ENCODE measurements at places on chromosomes 16 and 17.
A peak's percentile ranks its signal among the peaks of the same experiment; 100 is the strongest.

DNA sequence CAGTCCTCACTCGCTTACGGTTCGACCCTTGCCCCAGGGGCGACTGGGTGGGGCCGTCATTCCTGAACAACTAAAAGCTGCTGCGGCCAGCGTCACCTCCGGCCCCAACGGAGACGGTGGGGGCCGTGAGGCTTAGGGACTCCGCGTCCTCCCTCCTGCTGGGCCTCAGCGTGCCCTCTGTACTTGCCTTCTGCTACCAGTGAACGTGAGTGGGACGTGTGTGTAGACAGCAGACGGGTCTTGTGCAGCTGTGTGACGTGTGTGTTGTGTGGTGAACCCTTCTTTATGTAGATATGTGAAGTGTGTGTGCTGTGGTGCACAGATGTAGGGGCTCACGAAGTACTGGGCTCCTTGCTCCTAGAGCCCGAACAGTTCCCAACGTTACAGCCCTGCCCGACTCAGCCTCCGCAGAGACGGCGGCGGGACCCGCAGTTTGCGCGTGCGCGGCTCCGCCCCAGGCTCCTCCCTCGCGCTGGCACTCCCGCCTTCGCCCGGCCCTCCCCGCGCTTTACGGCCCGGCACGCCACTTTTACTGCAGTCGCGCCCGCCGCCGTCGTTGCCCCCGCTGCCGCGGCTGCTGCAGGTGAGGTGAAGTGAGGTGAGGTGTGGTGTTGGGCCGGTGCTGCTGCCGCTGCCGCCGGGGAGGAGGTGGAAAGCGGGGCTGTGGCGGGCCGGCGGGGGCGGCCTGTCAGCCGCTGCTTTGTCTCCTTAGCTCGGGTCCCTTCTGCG lies at the start of gene PHAF1:
Gene PHAF1 (plus strand): TSS at position 535 of the 729 bp plus-strand sequence. CDS start 235 bp downstream, outside the sequence.
- peak; percentile 64 for DNase-seq

- no peak for DNase-seq
Measured at GRCh38 chr16:55656691-55657092, 904 bp downstream of the SLC6A2 start.

- no peak for DNase-seq
Measured at GRCh38 chr17:6910987-6911603, 79.6 kb upstream of the TEKT1 start.

- no peak for DNase-seq
Measured at GRCh38 chr17:39701012-39701783, 1.3 kb downstream of the ERBB2 start.

DNA sequence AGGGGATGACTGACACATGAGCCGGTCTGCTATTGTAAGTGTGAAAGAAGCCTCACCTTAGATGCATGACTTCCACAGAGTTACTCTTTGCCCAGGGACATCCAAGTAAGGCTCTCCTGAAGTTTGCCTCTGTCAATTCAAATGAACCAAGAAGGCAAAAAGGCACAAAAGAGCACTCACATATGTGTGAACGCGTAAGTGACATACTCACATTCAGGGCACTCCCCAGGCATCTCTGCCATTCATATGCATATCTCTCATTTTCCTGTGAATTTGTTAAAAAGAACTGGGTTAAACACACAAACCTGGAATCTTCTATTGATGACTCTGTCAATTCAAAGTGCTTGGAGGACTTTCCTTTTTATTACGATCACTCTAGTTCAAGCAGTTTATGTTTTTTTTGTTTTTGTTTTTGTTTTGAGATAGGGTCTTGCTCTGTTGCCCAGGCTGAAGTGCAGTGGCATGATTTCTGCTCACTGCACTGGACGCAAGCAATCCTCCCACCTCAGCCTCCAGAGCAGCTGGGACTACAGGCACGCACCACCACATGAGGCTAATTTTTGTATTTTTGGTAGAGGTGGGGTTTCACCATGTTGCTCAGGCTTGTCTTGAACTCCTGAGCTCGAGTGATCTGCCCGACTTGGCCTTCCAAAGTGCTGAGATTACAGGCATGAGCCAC lies 49.4 kb downstream of the DUSP14 start:
- DNase-seq = no peak

DNA sequence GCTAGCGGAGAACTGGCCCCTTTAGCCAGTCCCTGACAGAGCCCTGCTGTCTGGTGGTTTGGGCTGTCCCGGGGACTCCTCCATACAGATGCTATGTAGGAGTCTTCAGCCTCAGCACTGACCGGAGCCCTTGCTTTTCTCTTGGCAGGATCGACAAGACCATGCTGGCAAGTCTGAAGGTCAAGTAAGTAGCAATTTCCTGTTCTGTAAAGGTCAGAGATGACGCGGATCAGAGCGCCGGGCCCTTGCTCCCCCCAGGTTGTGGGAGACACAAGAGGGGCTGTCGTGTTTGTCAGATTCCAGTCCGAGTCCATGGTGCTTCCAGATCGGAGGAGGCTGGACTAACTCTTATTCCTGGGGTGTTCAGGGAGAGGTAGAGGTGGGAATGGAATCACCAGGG lies 4.1 kb downstream of the RAP1GAP2 start:
- DNase-seq = no peak

- no peak for DNase-seq
Measured at GRCh38 chr16:476039-476438, 50.6 kb downstream of the RAB11FIP3 start.

DNA sequence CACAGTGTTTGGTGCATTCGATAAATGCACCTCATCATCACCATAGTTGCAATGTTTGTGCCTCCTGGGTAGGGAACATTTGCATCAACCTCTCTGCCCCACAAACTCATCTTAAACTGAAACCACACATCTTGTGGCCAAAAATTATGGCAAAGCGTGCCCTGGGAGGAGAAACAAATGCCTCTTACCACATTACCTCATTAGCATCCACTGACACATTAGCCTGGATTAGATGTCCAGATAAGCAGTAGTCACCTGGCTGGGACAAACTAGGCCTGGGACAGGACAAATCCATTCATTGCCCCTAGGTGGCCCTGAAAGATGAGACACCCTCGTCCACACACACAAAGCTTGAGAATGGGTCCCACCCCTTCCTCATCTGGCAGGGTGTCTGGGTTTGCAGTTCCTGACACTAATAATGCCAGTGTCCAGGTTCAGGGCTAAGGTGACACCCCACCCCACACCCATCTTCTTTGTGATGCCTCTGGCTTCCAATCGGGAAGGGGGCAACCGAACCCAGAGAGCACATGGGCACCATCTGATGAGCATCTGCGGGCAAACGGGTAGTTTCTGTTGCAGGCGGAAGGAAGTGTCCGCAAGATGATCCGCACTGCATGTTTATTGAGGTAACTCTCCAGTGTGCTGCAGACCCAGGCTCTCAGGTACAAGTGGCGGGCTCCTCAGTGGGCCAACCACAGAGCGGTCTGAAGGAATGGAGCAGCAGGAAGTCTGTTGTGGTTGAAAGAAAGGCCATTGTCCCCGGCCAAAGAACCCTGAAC lies 8.6 kb downstream of the XYLT1 start:
- DNase-seq = no peak

DNA sequence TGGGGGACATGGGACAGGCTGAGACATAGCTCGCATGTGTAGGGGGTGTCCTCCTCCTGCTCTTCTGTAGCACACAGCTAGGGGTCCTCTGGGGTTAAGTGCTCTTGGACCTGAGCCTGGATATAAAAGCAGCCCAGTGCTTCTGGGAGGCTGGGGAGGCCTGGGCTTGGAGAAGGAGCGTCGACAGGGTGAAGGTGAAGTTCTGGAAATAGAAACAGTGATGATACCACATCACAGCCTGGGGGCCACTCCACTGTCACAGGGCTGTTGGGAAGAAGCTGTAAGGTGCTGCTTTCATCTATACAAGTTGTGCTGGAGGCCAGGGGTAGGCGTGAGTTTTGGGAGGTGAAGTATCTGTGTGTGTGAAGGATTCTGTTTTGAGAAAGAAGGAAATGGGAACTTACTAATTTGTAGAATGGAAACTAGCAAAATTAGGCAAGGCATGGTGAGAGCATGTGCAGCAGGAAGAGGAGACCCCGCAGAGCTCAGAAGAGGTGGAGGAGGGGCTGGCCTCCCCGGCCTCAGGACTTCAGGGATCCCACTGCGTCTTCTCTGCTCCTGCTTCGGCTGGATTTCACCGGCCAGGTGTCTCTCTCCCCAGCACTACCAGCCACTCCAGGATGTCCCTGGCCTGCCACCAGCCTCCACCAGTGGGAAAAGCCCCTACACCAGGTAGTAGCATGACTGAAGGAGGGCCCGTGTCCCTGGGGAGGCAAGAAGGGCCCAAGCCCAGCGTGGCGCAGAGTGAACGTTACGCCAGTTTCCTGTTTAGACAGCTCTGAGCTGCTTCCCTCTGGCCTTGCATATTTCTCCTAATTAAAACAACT lies 19.4 kb downstream of the PLCG2 start:
- DNase-seq = no peak

DNA sequence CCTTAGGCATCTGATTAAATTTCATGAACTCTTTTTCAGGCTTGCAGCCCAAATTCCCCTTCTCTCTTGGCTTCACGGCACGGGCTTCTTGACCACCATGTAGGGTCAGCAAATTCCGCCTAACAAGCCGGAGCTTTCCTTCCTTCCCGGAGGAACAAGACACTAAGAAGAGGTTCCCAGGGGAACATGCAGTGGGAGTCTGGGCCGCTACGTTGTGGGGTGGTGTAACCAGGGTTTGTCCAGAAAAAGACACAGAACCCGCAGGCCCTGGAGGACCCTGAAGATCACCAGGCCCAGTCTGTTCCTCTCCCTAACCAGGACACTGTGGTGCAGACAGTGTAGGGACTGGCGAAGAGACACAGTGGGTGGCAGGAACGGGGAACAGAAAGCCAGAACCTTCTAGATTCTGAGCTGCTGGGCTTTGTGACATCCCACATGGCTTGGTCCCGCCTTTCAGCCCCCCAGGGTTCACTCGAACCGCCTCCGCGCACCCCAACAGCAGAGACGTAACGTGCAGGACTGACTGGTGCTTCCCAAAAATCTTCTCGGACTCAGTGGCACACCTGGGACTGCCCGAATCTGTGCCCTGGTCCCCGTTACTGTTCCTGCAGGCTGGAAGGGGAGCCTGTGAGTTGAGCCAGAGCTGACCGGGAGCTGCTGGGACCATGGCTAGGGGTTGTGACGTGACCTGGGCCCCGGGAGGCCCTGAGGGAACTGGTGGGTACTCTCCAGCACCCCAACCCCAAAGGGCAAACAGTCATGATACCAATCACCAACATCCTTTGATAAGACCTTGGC lies 55.2 kb downstream of the TBC1D16 start:
- no peak for DNase-seq

DNA sequence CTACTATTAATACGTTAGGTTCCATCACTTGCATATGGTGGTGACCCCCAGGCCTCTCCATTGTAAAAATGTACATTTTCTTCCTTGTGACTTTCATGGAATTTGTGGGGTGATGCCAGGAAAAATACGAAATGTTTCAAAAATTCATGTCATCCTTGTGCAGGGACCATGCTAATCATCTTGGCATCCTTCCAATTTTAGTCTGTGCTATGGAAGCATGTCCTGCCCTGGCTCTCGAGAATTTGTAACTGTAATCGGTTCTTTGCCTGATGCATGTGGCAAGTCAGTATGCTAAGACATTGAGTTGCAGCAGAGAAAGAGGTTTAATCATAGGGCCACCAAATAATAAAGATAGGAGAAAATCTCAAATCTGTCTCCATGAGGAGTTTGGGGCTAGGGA lies 14.3 kb upstream of the GINS3 start:
- DNase-seq = no peak

GRCh38 chr16:83966153-83966696 lies 1.8 kb upstream of the NECAB2 start:
- no peak for DNase-seq

DNA sequence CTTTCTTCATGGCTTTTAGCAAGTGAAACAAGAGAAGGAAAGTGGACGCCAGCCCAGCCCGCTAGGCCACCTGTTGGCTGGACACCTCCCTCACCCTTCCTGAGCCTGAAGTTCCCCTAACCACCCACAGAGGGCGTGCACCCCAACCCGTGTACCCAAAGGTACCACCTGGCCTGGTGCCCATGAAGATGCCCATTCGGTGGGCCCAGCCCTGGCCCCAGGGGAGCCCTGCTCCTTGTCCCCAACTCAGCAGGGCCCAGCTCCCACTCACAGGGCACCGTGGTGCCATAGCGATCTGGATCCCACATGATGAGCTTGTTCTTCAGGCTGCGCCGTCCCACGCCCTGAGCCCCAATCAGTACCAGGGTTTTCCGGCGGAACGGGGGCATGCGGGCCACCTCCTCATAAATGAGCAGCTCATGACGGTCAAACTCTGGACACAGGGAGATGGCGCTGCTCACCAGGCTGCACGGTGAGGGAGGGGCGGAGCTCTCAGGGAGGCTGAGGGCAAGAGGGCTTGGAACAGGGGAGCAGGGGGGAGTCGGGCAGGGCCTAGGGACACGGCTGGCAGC lies 26.8 kb downstream of the MPP2 start:
- DNase-seq = no peak

- no peak for DNase-seq
Measured at GRCh38 chr17:36939802-36940312, 2.6 kb downstream of the LHX1 start.

- no peak for DNase-seq
Measured at GRCh38 chr17:73541111-73541510, 103.1 kb downstream of the SDK2 start.

DNA sequence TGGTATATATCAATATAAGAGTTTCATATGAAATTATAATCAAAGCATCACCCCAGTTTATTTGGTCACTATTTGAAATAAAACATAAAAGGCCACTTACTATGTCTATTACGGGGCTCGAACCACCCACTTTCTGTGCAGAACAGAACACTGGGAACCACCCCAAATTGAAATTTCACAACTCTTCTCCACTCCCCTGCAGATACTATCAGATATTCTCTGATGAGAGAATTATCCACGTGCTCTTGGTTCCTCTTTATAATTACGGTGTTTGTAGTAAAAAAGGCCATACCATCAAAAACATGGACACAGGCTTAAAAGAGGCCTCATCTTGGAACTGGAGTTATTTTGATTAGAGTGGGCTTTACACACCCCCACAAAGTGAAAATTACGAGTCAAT lies 82.8 kb downstream of the WDR59 start:
- DNase-seq = no peak

- DNase-seq = no peak
Measured at GRCh38 chr16:17633181-17633951, 162.6 kb upstream of the XYLT1 start.

DNA sequence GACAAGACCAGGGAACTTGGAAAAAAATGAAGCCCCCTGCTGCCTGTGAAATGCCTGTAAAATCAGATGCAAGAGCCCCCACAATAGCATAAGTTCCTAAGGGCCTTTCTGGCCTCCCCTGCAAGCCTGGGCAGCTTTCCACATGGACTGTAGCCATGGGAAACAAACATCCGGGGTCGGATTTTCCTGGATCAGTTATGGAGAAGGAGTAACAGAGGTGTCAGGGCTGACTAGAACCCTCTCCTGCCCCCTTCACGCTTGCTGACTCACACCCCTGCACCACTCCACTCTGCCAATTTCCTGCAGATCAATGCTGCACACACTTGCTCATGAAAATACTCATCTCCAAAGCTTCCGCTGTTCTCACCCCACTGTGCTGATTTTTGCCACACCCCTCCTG lies 258.6 kb downstream of the CBLN1 start:
- DNase-seq = no peak

- no peak for DNase-seq
Measured at GRCh38 chr17:36727577-36727976, 126.2 kb downstream of the MRM1 start.
